Cortex of kidney (tissue), 1 donor: ENCODE measurements at places on chromosomes 3 and 15.

- DNase-seq: no peak
Measured at GRCh38 chr3:100454677-100455076, 37.7 kb upstream of the TMEM45A start.

- DNase-seq: no peak
Measured at GRCh38 chr3:13018561-13019242, 54.5 kb downstream of the IQSEC1 start.

DNA sequence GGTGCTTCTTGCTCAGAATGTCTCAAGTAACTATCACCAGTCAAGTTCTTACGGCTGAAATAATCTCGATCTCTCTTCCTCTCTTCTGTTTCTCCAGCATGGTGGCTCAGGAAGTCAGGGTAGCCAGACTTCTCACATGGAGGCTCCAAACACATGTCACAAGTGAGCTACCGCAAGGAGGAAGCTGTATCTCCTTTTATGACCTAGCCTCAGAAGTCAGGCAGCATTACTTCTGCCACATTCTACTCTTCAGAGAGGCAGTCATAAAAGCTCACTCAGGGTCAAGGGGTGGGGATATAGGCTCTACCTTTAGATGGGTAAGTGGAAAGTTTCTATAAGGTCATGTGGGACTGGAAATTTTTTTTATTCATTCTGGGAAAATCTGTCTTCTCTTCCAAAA lies 86.6 kb upstream of the NEO1 start:
- no peak for DNase-seq

GRCh38 chr3:107461721-107462120 lies 61.0 kb upstream of the BBX start:
- no peak for DNase-seq

DNA sequence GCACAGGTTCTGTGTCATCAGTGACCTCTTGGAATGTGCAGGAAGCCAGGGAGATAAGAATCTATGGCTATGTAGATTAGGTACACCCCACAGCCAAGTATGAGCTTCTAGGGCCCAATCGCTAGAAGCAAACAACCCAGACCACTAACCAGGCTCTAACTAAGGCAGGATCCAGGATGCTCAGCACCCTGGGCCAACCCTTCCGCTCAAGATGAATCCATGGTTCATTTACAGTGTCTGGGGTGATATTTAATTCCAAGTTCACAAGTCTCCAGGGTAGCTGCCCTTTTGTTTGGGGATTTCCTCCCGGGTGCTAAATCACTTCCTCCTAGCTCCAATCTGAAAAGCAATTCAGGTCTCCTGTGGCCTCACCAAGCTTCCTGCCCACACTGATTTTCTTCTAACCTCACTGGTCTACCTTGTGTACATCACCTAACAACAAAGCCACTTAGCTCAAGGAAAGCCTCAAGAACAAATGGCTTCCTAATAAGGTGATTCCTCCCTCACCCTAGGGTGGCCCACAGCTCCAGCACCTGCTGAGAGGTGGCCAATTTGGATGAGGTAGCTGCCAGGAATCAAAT lies 2.4 kb downstream of the EHD4 start:
- DNase-seq: no peak

GRCh38 chr15:36844534-36844998 lies 255.8 kb downstream of the MEIS2 start:
- DNase-seq: no peak

GRCh38 chr3:9339761-9340471 lies 22.9 kb upstream of the THUMPD3 start:
- DNase-seq: no peak

DNA sequence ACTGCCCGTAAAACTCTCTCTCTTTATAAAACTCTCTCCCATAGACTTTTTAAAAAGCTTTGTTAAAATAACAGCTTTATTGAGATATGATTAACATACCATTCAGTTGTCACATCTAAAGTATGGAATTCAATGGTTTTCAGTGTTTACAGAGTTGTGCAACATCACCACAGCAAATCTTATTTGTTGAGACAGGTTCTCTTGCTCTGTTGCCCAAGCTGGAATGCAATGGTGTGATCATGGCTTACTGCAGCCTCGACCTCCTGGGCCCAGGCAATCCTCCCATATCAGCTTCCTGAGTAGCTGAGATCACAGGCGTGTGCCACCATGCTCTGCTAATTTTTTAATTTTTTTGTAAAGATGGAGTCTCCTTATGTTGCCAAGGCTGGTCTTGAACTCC lies 35.9 kb upstream of the TRAK1 start:
- DNase-seq: no peak

DNA sequence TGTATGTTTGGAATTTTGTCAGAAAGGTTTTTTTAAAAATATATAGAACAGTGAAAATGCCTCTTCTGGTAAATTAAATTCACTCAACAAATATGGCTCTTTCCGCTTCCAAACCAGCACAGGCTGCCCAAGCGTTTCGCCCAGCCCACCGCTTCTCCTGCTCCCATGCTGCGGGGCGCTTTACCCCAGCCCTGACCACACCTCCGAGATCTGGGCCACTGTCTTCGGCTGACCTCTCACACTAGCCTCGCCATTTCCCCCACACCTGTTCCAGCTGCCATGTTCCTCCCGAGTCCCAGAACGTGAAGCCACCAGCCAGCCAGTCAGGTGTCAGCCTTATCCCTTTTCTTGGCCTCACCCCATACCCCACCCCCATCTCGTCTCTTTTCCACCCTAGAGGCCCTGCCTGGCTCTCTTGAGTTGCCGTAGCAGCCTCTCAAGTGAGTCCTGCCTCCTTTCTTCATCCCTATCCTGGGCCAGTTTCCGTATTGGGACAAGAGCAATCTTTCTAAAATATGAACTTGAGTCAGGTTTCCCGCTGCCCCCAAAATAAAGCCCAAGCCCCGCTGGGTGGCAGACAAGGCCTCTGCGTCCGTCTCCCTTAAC lies 46.5 kb downstream of the SLC12A8 start:
- no peak for DNase-seq

DNA sequence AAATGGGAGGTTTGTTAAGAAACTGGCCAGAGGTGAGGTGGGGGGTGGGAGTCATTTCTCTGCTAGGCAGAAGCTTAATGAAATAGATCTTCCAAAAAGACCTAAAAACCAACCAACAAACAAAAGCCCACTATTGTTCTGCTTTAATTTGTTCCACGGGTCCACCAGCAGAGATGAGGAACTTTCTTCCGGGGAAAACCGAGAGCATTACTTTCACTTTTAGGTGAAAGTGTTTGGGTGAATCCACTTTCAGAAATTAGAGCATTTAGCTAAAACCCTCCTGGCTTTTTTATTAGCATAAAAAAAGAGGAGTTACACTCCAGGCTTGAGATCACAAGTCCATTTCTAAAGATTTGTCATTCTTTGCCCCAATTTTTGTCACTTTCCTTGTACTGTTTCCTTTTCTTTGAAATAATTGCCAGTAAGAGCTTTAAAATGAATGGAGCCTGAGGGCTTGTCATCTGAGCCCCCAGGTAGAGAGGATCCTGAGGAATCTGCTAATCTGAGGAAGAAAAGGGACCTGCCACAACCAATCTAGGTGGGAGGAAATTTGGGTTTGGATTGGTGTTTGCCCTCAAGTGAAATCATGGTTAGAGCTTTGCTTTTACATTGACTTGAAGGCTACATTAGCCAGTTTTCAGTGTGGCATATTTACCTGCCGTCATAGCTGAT lies 667.6 kb downstream of the NAALADL2 start:
- no peak for DNase-seq

DNA sequence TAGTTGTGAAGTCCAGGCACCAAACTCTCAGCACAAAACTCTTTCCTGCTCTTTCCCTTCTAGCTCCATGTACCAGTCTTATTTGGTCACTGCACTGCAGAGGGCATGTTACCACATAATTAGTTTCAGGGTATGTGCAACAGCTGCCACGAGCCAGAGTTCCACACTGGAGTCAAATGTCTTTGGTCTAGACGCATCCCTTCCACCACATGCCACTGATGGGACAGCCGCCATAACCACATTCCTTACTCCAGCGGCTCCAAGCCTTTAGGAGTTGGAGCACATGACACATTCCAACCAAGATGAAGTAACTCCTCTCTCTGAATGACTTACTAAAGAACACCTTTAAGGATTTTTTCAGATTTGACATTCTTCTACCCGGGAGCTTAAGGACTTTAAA lies 153.4 kb downstream of the ERC2 start:
- DNase-seq: no peak

GRCh38 chr15:74050127-74050526 lies 32.2 kb downstream of the GOLGA6A start:
- no peak for DNase-seq

DNA sequence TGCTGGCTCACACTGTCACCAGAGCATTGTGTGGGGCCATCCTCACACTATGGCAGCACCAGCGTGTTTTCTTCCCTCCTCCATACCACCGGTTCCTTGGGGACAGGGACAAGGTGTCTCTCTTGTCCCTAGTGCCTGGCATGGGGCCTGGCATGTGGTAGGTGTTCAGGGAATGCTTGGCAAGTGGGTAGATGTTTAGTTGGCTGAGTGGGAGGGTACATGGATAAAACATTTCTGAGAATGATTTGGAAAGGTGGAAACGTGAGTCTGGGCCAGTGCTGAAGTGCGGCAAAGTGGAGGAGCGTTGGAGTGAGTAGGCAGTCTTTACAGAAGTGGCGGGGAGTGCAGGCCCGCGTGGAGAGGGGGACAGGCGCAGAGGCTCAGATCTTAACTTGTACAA lies 15.0 kb downstream of the SNAPC5 start:
- no peak for DNase-seq

GRCh38 chr15:67072958-67073357 lies 7.6 kb downstream of the SMAD3 start:
- no peak for DNase-seq

DNA sequence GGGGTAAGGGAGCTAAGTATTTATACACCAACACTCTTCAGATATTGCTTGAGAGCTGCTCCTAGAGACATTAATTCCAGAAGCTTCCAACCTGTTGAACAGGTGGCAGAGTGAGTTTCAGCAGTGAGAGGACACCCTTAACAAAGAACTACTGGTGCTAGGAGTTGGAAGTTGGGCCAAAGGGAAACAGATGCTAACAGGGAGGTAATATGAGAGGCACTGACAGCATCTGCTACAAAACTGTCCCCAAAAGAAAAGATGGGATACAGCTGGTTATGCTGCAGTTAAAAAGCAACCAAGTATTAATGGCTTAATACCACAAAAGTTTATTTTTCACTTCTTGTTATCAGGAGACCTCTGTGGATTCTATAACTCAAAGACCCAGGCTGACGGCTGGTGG lies 104.5 kb upstream of the SATB1 start:
- DNase-seq: no peak

DNA sequence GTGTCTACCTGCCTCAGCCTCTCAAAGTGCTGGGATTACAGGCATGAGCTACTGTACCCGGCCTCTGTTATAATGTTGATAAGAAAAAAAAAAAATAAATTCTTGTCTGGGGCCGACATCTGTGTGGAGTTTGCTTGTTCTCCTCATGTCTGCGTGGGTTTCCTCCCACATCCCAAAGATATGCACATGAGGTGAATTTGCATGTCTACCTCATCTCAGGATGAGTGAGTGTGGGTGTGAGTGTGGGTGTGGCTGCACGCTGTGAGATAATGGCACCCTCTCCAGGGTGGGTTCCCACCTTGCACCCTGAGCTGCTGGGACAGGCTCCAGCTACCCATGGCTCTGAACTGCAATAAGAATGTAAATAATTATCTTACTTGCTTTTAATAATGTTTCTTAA lies 25.9 kb upstream of the UACA start:
- DNase-seq: no peak

DNA sequence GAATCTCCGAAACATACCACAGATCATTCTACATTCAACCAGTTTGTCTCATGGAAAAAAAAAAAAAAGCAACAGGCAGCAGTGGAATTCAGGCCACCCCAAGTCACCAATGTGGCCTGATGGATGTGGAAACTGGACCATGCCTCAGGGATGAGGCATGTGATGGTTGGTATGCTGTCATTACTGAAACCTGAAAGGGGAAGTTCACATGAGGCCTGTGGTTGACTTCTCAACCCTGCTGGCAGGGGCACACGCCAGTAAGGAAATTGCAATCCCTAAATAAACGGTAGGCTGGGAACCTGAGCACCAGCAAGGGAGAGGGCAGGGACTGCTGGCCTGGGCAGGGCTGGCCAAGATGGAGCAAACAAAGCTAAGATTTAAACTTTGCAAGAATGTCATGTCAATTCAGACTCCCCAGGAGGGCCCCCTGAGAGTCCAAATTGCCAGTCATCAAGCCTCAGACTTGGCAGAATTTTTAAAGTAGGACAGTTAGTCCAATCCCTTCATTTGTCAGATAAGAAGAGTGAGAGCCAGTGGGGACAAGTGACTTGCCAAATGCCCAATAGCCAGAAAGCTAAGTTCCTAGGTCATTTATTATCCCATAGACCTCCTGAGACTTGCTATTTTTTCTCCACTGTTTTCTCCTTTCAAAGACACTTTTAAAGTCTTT lies 310.4 kb downstream of the ERC2 start:
- no peak for DNase-seq

- DNase-seq: no peak
Measured at GRCh38 chr3:7841451-7841850, 660.2 kb upstream of the LMCD1 start.

DNA sequence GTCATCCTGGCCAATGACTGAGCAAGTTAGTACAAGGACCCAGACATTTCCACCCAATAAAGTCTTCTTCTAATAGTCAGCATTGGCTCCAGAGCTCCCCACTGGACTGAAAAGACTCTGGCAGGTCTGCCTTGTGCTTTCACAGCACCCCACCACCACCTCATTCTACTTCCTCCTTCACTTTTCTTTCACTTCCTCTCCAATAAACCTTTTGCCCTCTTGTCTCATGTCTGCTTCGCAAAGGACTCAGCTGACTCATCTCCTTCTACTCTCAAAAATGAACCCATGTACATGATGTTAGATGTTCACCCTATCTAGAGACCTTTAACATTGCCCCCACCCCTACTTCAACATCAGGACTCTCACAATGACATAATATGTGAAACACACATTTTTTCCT lies 181.0 kb upstream of the PPP2R3A start:
- DNase-seq: no peak

GRCh38 chr15:70488002-70488605 lies 275.3 kb downstream of the UACA start:
- DNase-seq: no peak

DNA sequence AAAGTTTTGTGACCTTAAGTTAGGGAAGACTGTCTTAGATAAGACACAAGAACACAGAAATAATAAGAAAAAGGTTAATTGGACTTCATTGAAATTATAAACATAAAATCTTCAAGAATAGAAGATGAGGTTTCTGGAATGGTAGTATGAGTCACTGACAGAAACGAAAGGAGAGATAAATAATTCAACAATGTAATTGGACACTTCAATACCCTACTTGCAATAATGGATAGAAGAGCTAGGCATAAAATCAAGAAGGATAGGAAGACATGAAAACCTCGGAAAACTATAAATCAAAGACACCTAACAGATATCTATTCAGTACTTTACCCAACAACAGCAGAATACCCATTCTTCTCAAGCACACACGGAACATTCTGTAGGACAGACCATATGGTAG lies 15.9 kb upstream of the MFSD1 start:
- no peak for DNase-seq

GRCh38 chr3:148643389-148643840 lies 54.3 kb upstream of the AGTR1 start:
- DNase-seq: no peak

DNA sequence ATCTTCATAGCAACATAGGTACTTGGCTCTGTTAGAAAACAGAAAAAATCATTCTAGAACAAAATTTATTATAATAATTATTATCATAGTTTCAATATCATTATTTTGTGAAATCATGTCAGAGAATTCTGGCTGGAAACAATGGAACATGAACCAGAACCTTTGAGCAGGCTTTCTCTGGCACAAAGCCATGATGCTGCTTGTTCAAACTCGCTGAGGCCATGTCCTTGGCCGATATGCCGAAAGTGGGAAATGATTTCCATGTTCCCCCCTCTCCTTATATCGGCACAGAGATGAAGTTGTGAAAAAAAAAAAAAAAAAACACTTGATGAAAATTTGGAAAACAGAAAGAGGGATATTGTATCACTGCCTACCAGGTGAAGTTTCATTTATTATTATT lies 49.0 kb upstream of the MRPL3 start:
- DNase-seq: no peak
